ENCODE measurements at places on chromosomes 7 and 10. TPM values are rescaled to one million over a fixed set of nuclear protein-coding genes. Genes with fewer than 3 reads are reported as not detected.

Gene SPDYE2
- total RNA-seq: not detected

Gene PILRB
- total RNA-seq: 26.3 TPM

Gene GDF2
- not detected for total RNA-seq

Gene GLI3
- 0.24 TPM for total RNA-seq

All from A549 treated with Mapracorat at 1 μM for 4 hours (cell line).